ENCODE measurements at places on chromosomes 6 and 20.

DNA sequence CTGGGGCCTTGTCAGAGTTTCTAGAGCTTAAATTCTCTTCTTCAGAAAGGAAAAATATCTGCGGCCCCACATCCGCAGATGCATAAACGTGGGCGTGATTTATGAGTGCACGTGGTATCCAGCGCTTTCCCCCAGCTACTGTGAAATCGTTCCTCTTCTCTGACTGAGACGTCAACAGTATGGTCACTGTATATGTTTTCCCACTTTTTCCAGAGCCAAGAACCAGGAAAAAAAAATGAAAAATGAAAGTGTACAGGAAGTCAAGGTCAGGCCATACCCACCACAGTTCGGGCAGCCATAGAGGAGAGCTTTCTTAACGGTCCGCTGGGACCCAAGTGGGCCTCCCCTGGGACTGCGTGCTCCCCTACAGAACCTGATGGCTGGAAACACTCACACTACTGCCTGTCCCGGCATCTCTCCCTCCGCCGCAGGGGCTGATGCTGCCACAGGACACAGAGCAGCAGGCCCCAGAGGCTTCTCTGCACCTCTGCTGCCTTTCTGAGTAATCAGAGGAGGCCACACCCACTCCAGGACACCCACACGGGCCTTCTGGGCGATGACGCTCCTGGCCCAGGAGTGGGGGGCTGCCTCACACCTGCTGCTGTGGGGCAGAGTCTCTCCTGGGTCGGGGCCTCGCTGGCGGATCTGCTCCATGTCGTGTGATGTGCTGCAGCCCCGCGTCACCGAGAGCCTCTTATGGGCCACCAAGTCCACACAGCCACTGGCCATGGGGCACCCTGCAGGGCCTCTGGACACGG lies 16.4 kb upstream of the STX16 start:
- peak; percentile 64 for DNase-seq

DNA sequence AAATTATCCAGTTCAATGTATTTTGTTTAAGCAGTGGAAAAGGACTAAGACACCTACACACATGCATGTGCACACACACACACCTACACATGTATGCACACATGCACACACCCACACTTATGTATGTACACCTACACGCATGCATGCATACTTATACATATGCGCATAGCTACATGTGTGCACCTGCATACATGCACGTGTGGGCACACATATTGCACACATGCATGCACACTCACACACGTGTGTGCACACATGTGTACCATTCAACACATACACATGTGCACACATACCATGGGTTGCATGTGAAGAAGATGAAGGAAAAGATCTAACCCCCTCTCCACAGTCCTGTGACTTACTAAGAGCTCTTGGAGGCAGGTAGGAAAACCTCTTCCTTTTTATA lies 122.0 kb upstream of the MAFB start:
- no peak for DNase-seq

DNA sequence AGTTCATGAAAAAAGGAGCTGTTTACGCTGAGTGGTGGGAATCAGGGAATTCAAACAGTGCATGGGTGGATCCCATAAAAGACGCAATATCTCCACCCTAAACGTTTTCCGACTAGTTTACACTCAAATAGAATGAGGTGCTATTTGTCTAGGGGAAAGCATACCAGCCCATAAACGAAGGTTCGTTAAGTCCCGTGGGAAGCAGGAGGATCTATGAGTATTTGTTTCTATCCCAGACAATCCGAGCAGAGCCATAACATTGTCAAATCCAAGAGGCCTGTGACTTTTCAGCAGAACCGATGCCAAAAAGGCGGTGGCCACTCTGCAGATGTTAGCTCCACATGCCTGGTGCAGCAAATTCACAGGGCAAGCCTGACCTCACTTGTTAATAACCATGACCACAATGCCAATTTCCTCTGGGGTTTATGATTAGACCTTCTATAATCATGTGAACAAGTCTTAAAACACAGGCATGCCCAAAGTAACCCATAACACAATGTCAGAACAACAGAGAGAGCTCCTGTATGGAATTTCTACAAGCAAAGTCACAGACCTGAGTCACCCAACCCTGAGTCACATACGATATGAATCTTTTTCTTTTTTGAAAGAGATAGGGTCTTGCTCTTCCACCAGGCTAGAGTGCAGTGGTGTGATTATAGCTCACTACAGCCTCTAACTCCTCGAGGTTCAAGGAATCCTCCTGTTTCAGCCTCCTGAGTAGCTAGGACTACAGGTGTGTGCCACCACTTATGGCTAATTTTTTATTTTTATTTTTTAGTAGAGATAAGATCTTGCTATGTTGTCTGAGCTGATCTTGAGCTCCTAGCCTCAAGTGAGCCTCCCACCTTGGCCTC lies 123.3 kb downstream of the KIF13A start:
- DNase-seq = no peak

DNA sequence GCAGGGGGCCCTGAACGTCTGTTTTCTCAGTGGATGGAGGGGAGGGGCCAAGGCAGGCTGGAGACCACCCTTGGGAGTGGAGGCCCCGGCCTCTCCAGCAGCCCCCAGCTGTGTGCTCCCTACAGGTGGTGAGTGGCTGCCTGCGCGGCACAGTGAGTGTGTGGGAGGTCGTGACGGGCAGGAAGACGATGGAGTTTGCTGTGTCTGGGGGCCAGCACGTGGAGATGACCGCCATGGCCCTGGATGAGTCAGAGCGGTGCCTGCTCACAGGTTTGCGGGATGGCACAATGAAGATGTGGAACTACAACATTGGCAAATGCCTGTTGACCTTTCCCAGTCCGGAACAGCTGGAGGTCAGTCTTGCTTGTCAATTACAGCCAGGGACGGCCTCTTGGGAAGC lies 52.6 kb downstream of the EFCAB8 start:
- no peak for DNase-seq

DNA sequence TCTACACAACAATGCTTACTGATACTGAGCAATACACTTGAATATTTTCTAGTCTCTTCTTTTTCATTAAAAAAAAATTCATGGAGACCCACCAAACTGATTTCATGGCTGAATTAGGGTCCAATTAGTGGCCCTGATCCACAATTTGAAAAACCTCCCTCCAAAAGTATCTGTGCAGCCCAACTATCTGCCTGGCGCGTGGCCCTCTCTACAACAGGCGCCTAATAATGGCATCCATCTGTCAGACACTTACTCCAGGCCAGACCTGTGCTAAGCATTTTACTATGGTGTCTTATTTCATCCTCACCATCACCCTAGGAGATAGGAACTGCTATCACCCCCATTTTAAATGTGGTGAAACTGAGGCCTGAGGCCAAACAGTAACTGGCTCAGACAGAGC lies 14.0 kb downstream of the TFEB start:
- DNase-seq = no peak

GRCh38 chr20:56439771-56440291 lies 27.8 kb downstream of the CASS4 start:
- no peak for DNase-seq

GRCh38 chr6:18177286-18177965 lies 22.2 kb downstream of the KDM1B start:
- DNase-seq = no peak

- no peak for DNase-seq
These were observed 159.4 kb upstream of the GGTLC1 start for GRCh38 chr20:24147961-24148360.

DNA sequence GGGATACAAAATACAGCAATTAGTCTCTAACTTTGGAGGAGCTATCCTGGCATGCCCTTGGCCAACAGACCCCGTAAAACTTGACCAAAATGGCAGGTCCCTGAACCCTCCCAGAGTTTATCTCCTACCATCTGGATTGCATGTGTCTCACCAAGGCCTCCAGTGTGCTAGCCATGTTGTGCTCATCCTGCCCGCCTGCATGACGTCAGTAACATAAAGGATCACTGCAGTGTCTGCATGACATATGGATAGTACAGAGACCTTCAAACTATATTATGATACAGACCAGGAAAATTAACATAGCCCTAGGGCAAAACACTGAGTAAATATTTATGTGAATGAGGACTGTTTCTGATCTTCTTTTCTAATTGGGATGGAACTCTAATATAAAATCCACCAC lies 25.3 kb downstream of the CPXM1 start:
- DNase-seq = no peak

DNA sequence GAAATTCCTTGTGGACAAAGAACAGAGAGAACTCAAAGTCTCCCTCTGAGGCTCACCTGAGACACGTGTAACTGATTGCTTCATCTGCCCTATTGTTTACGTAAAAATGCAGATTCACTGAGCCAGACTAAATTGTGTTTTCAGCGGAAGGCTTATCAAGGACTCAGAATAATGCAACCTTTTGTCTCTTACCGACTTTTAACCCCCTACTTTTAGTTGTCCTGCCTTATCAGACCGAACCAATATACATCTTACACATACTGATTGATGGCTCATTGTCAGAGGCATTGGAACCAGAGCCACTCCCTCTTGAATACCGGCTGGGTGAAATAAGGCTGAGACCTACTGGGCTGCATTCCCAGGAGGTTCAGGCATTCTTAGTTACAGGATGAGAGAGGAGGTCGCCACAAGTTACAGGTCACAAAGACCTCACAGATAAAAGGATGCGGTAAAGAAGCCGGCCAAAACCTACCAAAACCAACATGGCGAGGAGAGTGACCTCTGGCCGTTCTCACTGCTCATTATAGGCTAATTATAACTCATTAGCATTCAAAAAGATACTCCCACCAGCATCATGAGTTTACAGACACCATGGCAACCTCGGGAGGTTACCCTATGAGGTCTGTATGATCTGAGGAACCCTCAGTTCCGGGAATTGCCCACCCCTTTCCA lies 95.5 kb upstream of the ZNF184 start:
- no peak for DNase-seq

DNA sequence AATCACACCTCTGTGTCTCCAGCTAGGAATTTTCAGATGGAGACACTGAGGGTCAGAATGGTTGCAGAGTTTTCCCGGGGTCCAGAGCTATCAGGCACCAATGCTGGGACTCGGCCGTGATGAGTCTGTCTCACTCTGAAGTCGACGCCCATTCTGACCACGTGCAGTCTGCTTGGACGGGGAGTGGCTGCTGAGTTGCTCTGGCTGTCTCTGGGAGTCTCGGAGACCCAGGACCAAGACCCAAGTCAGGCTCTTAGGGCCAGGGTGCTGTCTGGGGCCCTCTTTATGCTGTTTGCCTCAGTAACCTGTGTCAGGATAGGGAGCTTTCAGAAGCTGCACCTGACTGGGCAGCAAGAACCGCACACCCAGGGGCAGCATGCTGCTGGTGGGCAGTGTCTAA lies 4.6 kb downstream of the IP6K3 start:
- DNase-seq = no peak

DNA sequence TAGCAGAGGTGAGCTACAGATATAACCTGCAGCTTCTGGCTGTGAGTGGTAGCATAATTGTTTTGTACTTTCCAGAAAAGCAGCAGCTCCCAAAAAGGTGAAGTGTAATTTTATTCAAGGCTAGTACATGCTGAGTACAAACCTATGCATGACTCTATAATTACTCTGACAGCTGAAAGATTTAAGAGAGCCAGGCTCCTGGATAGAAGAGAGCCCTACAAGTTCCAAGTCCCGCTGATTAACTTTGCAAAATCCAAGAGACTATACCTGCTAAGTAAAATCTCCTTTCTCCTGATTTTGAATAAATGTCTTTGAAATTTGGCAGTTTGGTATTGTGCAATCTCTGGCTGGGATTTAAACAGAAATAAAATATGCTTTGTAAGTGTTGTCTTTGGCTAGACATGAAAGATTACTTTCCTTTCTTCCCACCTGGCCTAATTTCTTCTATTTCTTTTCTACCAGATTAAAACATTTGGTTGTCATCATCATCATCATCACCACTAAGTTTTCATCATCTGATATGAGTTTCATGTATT lies 79.5 kb downstream of the CTNNBL1 start:
- no peak for DNase-seq

- no peak for DNase-seq
These were observed 849 bp downstream of the GSTA4 start for GRCh38 chr6:52994031-52994838.

DNA sequence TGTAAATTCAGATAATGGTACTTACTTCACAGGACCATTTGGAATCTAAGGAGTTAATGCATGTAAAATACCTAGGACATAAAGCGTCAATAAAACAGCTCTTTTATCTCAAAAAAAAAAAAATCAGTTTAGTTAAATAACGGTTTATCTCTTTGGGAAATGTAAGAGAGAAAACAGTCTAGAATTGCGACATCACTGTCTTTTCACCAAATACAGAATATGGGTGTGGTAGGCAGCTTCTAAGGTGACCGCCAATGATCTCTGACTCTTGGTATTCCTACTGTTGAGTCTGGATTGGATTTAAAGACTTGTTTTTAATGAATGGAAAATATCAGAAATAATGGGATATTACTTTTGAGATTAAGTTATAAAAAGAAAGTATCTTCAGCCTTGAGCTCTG lies 111.5 kb downstream of the EYS start:
- DNase-seq = no peak

DNA sequence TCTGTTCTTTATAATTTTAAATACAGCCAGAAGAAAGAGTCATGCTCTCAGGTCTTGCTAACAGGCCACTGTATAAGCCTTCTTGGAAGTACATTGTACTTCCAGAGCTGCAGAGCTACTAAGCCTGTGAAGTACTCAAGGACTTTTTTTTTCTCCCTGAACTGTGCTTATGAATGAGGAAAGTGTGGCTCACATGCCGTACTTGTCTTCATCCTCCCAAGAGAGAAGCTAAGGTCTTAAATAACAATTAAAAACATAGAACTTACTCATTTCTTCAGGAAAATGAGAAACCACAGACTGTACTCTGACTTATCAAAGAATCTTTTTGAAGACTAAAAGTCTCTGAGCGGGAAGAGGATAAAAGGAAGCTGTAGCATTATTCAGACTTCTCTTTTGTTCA lies 218.3 kb downstream of the HTR1B start:
- no peak for DNase-seq

GRCh38 chr6:121677571-121677970 lies 242.1 kb downstream of the GJA1 start:
- DNase-seq = no peak

DNA sequence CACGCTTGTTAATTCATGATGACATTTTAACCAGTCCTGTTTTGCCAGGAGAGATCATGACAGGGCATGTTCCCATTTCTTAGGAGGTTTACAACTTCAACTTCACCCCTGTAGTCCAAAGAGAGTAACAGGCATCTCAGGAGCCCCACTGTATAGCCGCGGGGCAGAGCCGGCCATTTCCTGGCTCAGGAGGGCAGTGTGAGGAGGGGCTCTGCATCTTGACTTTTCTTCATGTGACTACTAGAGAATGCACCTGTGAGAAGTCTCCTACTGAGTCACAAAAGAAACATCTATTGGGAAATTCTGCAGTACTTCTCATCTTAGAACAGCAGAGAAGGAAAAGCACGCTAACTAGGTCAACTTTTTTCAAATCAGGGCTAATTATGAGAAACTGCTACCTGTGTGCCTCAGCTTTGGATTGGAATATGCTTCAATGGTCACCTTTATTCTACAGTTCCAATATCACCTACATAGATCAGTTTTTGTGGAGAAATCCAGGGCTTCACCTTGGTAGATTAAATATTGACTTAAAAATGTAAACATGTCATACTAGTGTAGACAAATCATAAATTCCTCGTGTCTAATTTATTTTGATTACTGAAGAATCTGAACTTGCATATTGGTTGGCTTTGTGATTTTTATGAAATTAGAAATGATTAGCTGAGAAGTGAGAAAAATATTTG lies 28.6 kb upstream of the SIM1 start:
- DNase-seq = no peak

All from stimulated activated CD4-positive, alpha-beta T cell treated with anti-CD3 and anti-CD28 coated beads, Interleukin-15, amount 100 ng/mL, for 24 hours (primary cell).